ENCODE measurements at places on chromosomes 2 and 18.

DNA sequence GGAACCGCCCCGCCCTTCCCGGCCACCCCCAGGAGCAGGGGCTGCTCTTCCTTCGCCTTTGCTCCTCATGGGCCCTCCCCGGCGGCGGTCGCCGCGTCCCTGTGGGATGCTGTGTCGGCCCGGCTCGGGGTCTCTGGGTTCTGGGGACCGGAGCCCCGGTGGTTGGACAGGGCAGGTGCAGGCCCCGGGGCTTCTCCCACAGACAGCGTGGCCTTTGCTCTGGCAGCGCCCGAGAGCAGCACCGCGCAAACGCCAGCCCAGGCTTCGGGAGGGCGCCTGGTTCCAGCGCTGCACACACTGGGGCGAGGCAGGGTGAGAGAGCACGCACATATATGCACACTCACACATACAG, 9.0 kb upstream of the KCNG2 start:
- DNase-seq = no peak

DNA sequence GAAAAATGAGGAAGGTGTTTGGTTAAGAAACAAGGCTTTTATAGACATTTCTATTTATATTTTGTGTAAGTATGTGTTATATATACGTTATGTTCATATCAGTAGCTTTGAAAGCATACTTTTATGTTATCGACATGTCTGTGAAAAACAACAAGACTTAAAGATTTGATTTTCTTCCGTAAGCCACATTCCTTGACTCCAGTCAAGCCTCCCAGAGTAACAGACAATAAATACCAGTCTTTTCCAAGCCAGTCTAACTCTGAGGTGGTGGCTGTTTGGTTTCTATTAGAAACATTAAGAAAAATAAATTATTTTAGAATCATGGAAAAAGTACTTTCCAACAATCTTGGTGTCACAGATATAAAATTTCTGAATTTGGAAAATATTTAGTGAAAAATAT, 16.3 kb upstream of the ITGAV start:
- DNase-seq = no peak

- peak; percentile 80 for DNase-seq
Measured at GRCh38 chr18:31490387-31490786, 7.6 kb upstream of the DSG2 start.

GRCh38 chr2:98583816-98584618, 24.3 kb downstream of the COA5 start:
- no peak for DNase-seq

DNA sequence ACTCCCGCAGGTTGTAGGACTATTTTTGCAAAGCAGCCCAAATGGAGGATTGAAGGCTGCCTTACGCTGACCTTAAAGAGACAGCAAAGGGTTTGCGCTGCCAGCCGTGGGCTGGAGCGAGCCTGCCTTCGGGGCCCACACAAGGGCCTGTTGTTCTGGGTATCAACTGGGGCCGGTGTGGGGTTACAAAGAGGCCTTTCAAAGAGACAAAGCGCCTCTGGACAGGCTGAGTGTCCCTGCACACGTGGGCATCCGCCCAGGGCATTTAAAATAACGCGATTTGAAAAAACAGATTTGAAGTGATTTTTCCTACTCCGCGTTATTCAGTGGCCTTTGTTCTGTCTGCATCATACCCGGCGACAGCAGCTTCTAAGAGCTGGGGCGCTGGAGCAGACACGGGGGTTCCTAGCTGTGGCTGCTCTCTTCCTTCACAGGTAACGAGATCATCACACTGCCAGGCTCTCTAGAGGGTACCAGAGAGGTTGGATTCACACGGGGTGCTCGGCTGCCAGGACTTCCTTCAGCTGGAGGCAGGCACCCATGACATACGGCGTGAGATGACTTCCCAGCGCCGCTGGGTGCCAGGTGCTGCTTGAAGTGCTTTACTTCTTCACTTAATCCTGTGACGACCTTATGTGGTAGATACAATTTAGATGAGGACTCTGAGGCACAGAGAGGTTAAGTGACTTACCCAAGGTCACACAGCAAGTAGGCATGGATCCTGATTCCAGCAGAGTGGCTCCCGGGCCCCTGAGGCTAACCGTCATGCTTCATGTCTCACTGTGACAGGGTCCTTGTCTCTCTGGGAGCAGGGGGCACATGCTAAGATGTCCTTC, 32.2 kb downstream of the MAL start:
- no peak for DNase-seq
